Activated CD8-positive, alpha-beta memory T cell treated with anti-CD3 and anti-CD28 coated beads, Interleukin-2, amount 10 ng/mL, durations not matched to agents 7 days and 5 days (primary cell): ENCODE measurements at places on chromosomes 6 and 20.
A peak's percentile ranks its signal among the peaks of the same experiment; 100 is the strongest.

GRCh38 chr6:150177952-150178520, 35.2 kb downstream of the PPP1R14C start:
- no peak overlapping the region for H3K27ac ChIP-seq
- no peak for DNase-seq
- no peaks in the 10 kb centered on the region for H3K36me3 ChIP-seq
- H3K27me3 ChIP-seq, result peaks cover 7% of the 10 kb centered on the region

DNA sequence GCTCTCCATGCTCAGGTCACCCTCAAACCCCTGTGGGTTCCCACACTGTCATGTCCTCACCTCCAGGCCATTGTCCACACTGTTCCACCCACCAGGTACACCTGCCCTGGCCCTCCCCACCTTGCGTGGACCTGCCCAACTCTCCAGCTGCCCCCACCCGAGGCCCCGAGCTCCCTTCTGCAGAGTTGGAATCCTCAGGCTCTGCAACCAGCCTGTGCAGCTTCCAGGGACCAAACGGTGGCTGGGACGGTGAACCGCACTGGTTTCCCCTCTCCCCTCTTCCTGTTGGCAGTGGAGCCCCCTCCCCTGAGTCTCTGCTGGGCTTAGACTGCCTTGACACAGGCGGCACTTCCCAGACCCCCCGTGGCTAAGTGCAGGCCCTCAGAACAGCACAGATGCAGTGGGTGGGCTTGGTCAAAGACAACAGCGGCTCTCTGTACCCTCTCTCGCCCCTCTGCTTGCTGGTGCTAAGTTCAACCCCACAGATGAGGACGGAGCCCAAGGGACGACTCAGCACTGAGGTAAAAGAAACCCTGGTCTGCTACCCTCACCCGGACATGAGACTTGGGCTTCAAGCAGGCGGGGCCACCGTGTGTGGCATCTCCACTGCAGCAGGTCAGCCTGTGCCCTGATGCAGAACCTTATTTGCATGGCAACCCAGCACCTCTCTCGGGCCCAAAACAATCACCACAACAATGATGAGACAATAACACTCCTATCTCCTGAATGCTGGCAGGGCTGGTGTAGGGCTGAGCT, 11.0 kb downstream of the ZBP1 start:
- H3K27ac ChIP-seq, result no peak overlapping the region
- H3K27me3 ChIP-seq, result peaks cover 3% of the 10 kb centered on the region
- peaks cover 53% of the 10 kb centered on the region for H3K36me3 ChIP-seq
- no peak for DNase-seq

- H3K27me3 ChIP-seq, result no peaks in the 10 kb centered on the region
- no peak overlapping the region for H3K4me3 ChIP-seq
- no peaks in the 10 kb centered on the region for H3K36me3 ChIP-seq
- no peaks in the 10 kb centered on the region for H3K4me1 ChIP-seq
- no peak overlapping the region for H3K27ac ChIP-seq
Observed at GRCh38 chr6:122258839-122259238, 140.6 kb upstream of the HSF2 start.

DNA sequence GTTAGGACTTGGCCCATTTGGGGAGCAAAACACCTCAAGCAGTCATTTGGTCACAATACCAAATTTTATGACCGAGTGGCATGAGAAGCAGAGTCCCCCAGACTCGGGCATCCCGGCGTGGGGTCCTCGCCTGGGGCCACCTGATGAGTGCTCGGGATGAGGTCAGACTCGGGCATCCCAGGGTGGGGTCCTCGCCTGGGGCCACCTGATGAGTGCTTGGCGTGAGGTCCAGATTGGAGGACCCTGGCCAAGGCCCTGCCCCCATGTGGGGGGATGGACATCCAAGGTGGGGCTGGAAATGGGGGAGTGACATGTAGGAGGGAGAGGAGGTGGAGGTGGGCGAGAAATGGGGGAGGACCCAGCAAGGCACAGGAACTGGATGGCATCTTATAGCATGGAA, 56.1 kb upstream of the CST7 start:
- H3K27ac ChIP-seq, result no peak overlapping the region
- H3K4me1 ChIP-seq, result no peaks in the 10 kb centered on the region
- H3K36me3 ChIP-seq, result no peaks in the 10 kb centered on the region
- DNase-seq, result no peak
- peaks cover 2% of the 10 kb centered on the region for H3K27me3 ChIP-seq
- no peak overlapping the region for H3K4me3 ChIP-seq

- H3K4me3 ChIP-seq, result no peak overlapping the region
- peaks cover 9% of the 10 kb centered on the region for H3K4me1 ChIP-seq
- H3K27me3 ChIP-seq, result no peaks in the 10 kb centered on the region
- no peaks in the 10 kb centered on the region for H3K36me3 ChIP-seq
Observed at GRCh38 chr6:97053643-97054411, 129.3 kb downstream of the KLHL32 start.

GRCh38 chr6:147905711-147906110, 397.2 kb downstream of the SAMD5 start:
- H3K4me3 ChIP-seq, result no peak overlapping the region
- H3K27ac ChIP-seq, result no peak overlapping the region
- H3K4me1 ChIP-seq, result no peaks in the 10 kb centered on the region
- H3K27me3 ChIP-seq, result no peaks in the 10 kb centered on the region
- no peak for DNase-seq
- H3K36me3 ChIP-seq, result no peaks in the 10 kb centered on the region

GRCh38 chr6:81847866-81848265, 95.4 kb upstream of the TENT5A start:
- no peaks in the 10 kb centered on the region for H3K4me1 ChIP-seq
- no peak for DNase-seq
- H3K36me3 ChIP-seq, result no peaks in the 10 kb centered on the region
- H3K4me3 ChIP-seq, result no peak overlapping the region
- H3K27ac ChIP-seq, result no peak overlapping the region

GRCh38 chr6:12849809-12850198, 133.2 kb downstream of the PHACTR1 start:
- H3K4me1 ChIP-seq, result no peaks in the 10 kb centered on the region
- no peak overlapping the region for H3K4me3 ChIP-seq
- H3K27ac ChIP-seq, result no peak overlapping the region
- DNase-seq, result no peak
- H3K27me3 ChIP-seq, result no peaks in the 10 kb centered on the region

DNA sequence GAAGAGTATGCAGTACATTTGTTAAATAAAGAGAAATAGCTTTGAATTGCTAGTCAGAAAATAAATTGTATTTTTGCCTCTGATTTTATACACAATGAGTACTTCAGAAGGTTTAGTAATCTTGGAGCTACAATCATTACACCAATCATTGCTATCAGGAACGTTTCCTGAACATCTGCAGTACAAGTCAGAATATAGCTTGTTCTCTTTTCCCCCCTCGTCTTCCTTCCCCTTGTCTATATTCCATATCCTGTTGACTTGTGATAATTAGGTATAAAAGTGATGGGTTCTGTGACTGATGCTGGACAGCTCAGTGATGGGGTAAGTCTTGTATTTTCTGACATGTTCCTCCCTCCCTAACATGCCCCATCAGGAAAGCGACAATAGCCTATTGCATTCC, 94.0 kb downstream of the AHI1 start:
- no peak overlapping the region for H3K4me3 ChIP-seq
- H3K4me1 ChIP-seq, result no peaks in the 10 kb centered on the region
- H3K27ac ChIP-seq, result no peak overlapping the region
- H3K36me3 ChIP-seq, result peaks cover 10% of the 10 kb centered on the region
- DNase-seq, result no peak

DNA sequence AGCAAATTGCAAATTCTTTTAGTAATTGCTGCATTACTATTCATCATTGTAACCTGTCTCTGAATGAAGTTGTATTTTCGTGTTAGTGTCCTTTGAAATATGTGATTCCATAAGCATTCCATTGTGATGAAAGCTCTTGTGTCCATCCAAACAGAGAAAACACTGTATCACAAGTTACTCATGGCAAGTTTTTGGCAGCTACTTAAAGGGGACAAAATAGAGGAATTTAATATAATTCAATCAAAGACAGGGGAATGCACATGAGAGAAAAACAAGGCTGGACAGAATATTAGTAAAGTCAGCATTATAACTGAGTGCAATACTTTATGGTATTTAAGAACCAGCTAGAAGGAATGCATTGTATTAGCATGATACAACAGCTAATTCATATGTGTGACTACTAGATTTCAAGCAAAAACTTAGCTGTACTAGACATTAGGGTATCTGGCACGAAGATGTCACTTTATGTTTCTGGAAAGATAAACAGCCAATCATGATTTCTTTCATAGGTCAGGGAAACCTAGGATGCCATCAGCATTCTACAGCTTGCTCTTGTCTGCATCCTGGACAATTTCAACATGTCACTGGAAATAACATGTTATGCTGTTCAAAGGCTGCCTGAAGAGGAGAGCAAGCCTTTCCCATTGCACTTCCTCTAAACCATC, 270.6 kb upstream of the MARCKS start:
- no peak overlapping the region for H3K4me3 ChIP-seq
- H3K4me1 ChIP-seq, result no peaks in the 10 kb centered on the region
- peaks cover 6% of the 10 kb centered on the region for H3K27me3 ChIP-seq
- DNase-seq, result no peak
- H3K36me3 ChIP-seq, result no peaks in the 10 kb centered on the region

GRCh38 chr20:47318027-47318585, 38.4 kb downstream of the ZMYND8 start:
- H3K27ac ChIP-seq, result peak overlapping the region; percentile 86
- no peaks in the 10 kb centered on the region for H3K27me3 ChIP-seq
- peaks cover 9% of the 10 kb centered on the region for H3K36me3 ChIP-seq
- no peak for DNase-seq
- peak overlapping the region; percentile 48 for H3K4me3 ChIP-seq

DNA sequence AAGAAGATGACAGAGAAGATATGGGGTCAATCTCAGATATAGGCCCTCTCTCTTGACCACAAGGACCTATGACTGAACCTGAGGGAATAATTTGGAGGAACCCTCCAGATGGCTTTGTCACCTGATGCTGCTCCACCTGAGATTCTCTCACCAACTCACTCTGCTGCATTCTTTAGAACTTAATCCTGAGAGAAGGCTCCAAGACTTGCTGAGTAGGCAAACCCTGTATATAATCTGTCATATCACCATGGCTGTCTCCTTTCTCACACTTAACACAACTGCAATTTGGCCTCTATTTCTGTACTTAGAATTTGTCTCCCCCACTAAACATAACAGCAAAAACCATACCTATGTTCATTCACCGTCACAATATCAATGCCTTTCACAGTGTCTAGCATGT, 172.3 kb downstream of the PKHD1 start:
- H3K27ac ChIP-seq, result no peak overlapping the region
- H3K4me1 ChIP-seq, result no peaks in the 10 kb centered on the region
- H3K36me3 ChIP-seq, result no peaks in the 10 kb centered on the region
- peaks cover 9% of the 10 kb centered on the region for H3K27me3 ChIP-seq

DNA sequence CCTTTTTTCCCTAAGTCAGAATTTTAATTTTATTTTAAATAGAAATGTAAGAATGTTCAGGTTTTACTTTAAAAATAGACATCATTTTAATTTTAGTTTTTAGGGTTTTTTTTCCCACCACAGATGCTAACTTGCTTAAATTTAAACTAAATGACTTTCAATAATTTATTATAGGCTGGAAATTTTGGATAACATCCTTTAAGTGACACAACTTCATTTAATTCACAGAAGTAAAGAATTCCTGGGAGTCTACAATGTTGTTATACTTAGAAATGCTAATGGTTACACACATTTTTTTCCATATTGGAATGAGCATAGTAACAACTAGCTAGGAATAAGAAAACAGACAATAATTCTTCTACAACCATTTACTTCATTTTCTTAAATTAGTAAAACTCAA, 90.5 kb upstream of the PDE10A start:
- no peak for DNase-seq
- H3K27me3 ChIP-seq, result no peaks in the 10 kb centered on the region
- no peaks in the 10 kb centered on the region for H3K36me3 ChIP-seq

DNA sequence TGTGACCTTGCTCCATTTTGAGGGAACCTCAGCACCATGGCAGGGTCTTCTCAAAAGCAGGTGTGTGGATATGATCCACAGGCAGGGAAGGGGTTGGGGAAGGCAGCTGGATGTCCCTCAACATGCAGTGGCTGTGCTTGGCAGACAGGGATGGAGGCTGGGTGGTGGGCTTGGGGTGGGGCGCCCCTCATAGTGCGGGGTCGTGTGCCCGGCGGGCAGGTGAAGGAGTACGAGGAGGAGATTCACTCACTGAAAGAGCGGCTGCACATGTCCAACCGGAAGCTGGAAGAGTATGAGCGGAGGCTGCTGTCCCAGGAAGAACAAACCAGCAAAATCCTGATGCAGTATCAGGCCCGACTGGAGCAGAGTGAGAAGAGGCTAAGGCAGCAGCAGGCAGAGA, 8.0 kb upstream of the ZBTB9 start:
- no peak for DNase-seq
- no peaks in the 10 kb centered on the region for H3K4me1 ChIP-seq
- no peak overlapping the region for H3K4me3 ChIP-seq
- H3K27ac ChIP-seq, result no peak overlapping the region
- no peaks in the 10 kb centered on the region for H3K27me3 ChIP-seq

DNA sequence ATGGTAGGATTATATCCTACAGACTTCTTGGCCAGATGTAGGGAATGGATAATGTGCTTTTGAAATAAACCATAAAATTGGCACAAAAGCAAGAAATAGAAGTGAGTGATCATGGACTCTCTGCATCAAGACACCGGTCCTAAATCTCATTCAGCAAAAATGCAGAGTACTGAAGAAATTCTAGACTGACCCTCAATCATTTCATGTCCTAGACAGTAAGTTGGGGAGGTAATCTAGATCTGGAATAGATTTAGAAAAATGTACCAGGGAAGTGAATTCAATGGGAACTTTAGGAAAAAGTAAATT, 69.7 kb upstream of the ADTRP start:
- no peaks in the 10 kb centered on the region for H3K4me1 ChIP-seq
- H3K27me3 ChIP-seq, result no peaks in the 10 kb centered on the region
- DNase-seq, result no peak
- no peaks in the 10 kb centered on the region for H3K36me3 ChIP-seq

GRCh38 chr6:158847786-158848185, 28.6 kb upstream of the EZR start:
- peaks cover 25% of the 10 kb centered on the region for H3K4me1 ChIP-seq
- H3K36me3 ChIP-seq, result peaks cover 3% of the 10 kb centered on the region
- peaks cover 6% of the 10 kb centered on the region for H3K27me3 ChIP-seq

- H3K27ac ChIP-seq, result peak overlapping the region; percentile 81
- peaks cover 3% of the 10 kb centered on the region for H3K36me3 ChIP-seq
Observed at GRCh38 chr6:26571592-26572296, 25.0 kb upstream of the ABT1 start.
